ENCODE measurements at places on chromosomes 7 and 10.
A peak's percentile ranks its signal among the peaks of the same experiment; 100 is the strongest.

- H3K4me3 ChIP-seq = no peak overlapping the region
- H3K27ac ChIP-seq = peak overlapping the region; percentile 11
- H3K4me1 ChIP-seq = peaks cover 2% of the 10 kb centered on the region
These were observed 220.1 kb downstream of the TNS3 start for GRCh38 chr7:47361746-47362215.

- no peak overlapping the region for H3K4me3 ChIP-seq
These were observed 566.8 kb downstream of the SDK1 start for GRCh38 chr7:3867863-3868262.

- no peaks in the 10 kb centered on the region for H3K36me3 ChIP-seq
- H3K4me1 ChIP-seq = no peaks in the 10 kb centered on the region
- H3K4me3 ChIP-seq = no peak overlapping the region
- DNase-seq = peak; percentile 11
- no peaks in the 10 kb centered on the region for H3K27me3 ChIP-seq
These were observed 10.9 kb downstream of the OGDHL start for GRCh38 chr10:49751216-49751615.

GRCh38 chr7:132108563-132108962, 467.7 kb downstream of the PLXNA4 start:
- no peak overlapping the region for H3K4me3 ChIP-seq
- H3K27me3 ChIP-seq = no peaks in the 10 kb centered on the region
- no peaks in the 10 kb centered on the region for H3K36me3 ChIP-seq
- H3K27ac ChIP-seq = no peak overlapping the region

GRCh38 chr10:89887406-89887805, 186.0 kb downstream of the KIF20B start:
- DNase-seq = no peak
- no peak overlapping the region for H3K27ac ChIP-seq
- H3K4me1 ChIP-seq = no peaks in the 10 kb centered on the region
- H3K36me3 ChIP-seq = no peaks in the 10 kb centered on the region
- 0 out of 2 replicates have a peak overlapping the region, but pooled peaks have one; percentile 24 for H3K4me3 ChIP-seq

DNA sequence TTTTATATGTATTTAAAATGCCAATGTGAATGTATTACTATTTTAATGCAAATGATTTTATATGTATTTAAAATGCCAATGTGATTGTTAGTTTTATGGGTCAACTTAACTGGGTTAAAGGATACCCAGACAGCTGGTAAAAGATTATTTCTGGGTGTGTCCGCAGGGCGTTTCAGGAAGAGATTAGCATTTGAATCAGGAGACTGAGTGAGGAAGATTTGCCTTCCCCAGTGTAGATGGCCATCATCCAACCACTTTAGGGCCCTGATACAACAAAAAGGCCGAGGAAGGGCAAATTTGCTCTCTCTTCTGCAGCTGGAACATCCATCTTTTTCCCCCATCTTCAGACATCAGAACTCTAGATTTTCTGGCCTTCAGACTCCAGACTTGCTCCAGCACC, 116.2 kb downstream of the BAMBI start:
- H3K36me3 ChIP-seq = no peaks in the 10 kb centered on the region
- no peak for DNase-seq
- peaks cover 3% of the 10 kb centered on the region for H3K27me3 ChIP-seq

DNA sequence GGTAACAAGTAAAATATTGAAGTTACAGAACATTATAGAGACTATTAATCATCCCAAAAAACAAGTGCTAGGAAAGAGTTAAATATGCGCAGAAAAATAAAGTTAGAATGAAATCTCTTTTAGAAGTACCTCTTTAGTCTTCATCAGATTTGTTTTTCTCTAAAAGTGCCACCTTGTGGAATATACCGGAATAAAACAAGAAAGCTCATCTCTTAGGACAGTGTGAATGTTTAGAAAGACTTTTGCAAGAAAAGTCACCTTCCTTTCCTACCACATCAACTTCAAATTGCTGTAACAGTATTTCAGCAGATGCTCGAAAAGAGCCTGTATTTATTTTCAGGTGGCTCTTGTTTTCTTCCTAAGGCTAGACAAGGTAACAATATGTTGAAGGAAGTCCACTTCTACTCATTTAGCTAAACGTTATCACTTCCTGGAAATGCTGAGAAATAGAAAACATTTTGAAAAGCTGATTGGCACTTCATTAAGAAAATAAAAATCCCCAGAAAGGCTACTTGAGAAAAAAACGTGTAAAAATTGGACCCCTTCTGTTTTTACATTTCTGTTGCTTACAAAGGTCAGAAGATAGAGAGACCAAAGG, 19.8 kb upstream of the FAM133B start:
- H3K27me3 ChIP-seq = no peaks in the 10 kb centered on the region
- no peak overlapping the region for H3K4me3 ChIP-seq
- H3K4me1 ChIP-seq = peaks cover 6% of the 10 kb centered on the region
- H3K36me3 ChIP-seq = peaks cover 88% of the 10 kb centered on the region

- DNase-seq = no peak
- no peaks in the 10 kb centered on the region for H3K4me1 ChIP-seq
- H3K36me3 ChIP-seq = no peaks in the 10 kb centered on the region
- no peak overlapping the region for H3K4me3 ChIP-seq
These were observed 118.3 kb upstream of the KMT2E start for GRCh38 chr7:104895522-104896236.

DNA sequence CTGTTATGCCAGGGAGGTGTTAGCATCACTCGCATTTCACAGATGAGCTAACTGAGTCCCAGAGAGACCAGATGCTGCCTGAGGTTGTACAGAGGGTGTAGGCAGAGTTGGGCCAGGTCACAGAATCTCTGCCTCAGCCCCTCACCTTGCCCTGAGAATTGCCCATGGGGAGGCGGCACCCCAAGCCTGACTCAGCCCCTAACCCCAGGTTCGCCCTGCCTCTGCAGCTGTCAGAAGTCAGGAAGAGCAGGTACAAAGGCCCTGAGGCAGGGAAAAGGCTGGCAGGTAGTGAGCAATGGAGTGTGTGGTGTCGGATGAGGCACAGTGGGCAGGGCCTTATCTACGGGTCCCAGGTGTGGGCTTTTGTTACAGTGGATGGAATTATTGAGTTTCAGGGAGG, 79.4 kb downstream of the MYL10 start:
- DNase-seq = no peak
- peaks cover 12% of the 10 kb centered on the region for H3K27me3 ChIP-seq

DNA sequence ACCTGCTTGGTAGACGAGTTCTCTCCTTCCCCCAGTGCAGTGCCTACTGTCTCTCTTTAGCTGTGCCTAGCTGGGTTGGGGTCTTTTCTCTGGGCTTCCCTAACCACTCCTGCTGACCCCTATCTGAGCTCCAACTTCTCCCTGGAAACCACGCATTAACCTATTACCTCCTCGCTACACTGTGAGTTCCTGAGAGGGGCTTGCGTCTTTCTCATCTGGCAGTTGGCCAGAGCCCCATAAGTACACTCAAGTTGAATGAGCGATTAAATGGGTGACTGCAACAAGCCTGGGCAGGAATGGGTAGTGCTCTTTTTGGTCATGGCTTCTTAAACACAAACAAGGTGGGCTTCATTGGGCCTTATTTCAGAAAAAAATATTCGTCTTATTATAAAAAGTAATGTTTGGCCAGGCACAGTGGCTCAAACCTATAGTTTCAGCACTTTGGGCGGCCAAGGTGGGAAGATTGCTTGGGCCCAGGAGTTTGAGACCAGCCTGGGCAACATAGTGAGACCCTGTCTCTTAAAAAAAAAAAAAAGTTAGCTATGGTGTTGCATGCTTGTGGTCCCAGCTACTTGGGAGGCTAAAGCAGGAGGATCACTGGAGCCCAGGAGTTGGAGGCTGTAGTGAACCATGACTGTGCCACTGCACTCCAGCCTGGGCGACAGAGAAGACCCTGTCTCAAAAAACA, 41.4 kb downstream of the SYPL1 start:
- H3K4me1 ChIP-seq = peaks cover 66% of the 10 kb centered on the region
- H3K36me3 ChIP-seq = no peaks in the 10 kb centered on the region
- H3K27ac ChIP-seq = no peak overlapping the region
- no peaks in the 10 kb centered on the region for H3K27me3 ChIP-seq
- DNase-seq = no peak

- H3K36me3 ChIP-seq = no peaks in the 10 kb centered on the region
- H3K4me1 ChIP-seq = no peaks in the 10 kb centered on the region
- H3K27ac ChIP-seq = no peak overlapping the region
- H3K27me3 ChIP-seq = no peaks in the 10 kb centered on the region
- no peak overlapping the region for H3K4me3 ChIP-seq
These were observed 118.3 kb downstream of the POU6F2 start for GRCh38 chr7:39095875-39096619.

- no peak for DNase-seq
- H3K36me3 ChIP-seq = no peaks in the 10 kb centered on the region
- H3K27me3 ChIP-seq = no peaks in the 10 kb centered on the region
- H3K4me3 ChIP-seq = no peak overlapping the region
These were observed 141.3 kb downstream of the PAXIP1 start for GRCh38 chr7:154861589-154861988.

DNA sequence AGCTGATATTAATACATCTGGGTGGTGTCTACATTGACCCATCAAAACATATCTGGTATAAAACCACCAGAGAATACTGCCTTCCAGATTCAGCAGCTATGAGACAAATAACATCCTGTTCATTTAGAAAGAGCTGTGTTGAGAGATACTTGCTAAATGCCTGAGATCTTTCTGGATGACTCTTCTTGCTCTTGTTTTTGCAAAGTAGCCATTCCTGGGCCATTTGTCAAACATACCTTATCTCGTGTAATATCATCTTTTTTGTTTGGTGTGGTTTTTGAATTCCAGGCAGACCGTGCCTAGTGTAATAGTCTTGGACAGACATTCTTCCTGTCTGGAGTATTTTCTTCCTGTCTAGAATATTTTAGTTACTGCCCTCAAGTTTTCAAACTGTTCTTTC, 74.7 kb upstream of the PRR15 start:
- DNase-seq = no peak
- peak overlapping the region; percentile 91 for H3K27ac ChIP-seq
- no peaks in the 10 kb centered on the region for H3K27me3 ChIP-seq
- no peaks in the 10 kb centered on the region for H3K36me3 ChIP-seq
- H3K4me3 ChIP-seq = peak overlapping the region; percentile 1

GRCh38 chr10:71590781-71591350, 128.7 kb downstream of the C10orf105 start:
- H3K36me3 ChIP-seq = no peaks in the 10 kb centered on the region
- H3K4me1 ChIP-seq = no peaks in the 10 kb centered on the region

DNA sequence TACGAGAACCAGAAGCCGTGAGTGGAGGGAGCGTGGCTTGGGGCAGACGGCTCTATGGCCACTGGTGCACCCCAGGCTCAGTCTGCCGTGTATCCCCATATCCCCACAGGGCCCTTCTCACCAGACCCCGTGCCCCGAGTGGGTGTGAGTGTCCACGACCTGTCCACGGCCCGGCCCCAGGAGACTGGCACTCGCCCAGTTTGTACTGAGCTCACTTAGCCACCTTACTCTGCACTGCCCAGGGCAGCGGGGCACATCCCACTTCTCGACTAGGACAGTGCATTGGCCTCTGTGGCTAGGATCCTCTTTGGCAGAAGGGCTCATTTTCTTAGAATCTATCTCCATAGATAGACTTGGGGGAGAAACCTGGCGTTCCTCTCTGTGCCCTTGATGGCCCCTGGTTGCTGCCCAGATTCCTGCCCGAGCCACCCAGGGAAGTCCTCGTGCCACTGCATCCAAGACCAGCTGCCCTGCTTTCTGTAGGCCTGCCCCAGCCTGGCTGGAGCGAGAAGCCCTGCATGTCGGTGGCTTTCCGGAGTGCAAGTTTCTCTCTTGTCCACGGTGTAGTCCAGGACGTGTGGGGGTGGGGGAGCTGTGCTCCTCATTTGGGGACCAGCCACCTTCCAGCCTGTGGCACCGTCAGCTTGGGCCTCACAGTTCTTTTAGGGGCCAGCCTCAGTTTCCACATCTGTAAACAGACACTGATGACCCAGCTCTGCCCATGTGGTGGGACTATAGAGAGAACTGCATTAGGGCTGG, 11.9 kb downstream of the TMEM120A start:
- no peaks in the 10 kb centered on the region for H3K27me3 ChIP-seq
- peaks cover 26% of the 10 kb centered on the region for H3K36me3 ChIP-seq
- no peak overlapping the region for H3K4me3 ChIP-seq
- H3K4me1 ChIP-seq = no peaks in the 10 kb centered on the region
- H3K27ac ChIP-seq = no peak overlapping the region
- peak; percentile 32 for DNase-seq

- H3K4me1 ChIP-seq = peaks cover 16% of the 10 kb centered on the region
These were observed 50.5 kb downstream of the TMEM209 start for GRCh38 chr7:130154501-130155317.

GRCh38 chr7:107744345-107744750, 406 bp downstream of the CBLL1 start:
- H3K27me3 ChIP-seq = no peaks in the 10 kb centered on the region
- peaks cover 7% of the 10 kb centered on the region for H3K4me1 ChIP-seq
- no peak for DNase-seq
- peak overlapping the region; percentile 98 for H3K27ac ChIP-seq
- peak overlapping the region; percentile 96 for H3K4me3 ChIP-seq

GRCh38 chr7:78448911-78449310, 650.3 kb downstream of the PHTF2 start:
- H3K27me3 ChIP-seq = no peaks in the 10 kb centered on the region
- H3K4me1 ChIP-seq = no peaks in the 10 kb centered on the region
- no peak overlapping the region for H3K27ac ChIP-seq
- no peak overlapping the region for H3K4me3 ChIP-seq
- DNase-seq = peak; percentile 4
- H3K36me3 ChIP-seq = no peaks in the 10 kb centered on the region

- no peak for DNase-seq
- H3K36me3 ChIP-seq = no peaks in the 10 kb centered on the region
- no peaks in the 10 kb centered on the region for H3K4me1 ChIP-seq
- H3K4me3 ChIP-seq = no peak overlapping the region
- no peaks in the 10 kb centered on the region for H3K27me3 ChIP-seq
- H3K27ac ChIP-seq = no peak overlapping the region
These were observed 2.9 kb upstream of the ATP6V0E2 start for GRCh38 chr7:149870701-149871483.

DNA sequence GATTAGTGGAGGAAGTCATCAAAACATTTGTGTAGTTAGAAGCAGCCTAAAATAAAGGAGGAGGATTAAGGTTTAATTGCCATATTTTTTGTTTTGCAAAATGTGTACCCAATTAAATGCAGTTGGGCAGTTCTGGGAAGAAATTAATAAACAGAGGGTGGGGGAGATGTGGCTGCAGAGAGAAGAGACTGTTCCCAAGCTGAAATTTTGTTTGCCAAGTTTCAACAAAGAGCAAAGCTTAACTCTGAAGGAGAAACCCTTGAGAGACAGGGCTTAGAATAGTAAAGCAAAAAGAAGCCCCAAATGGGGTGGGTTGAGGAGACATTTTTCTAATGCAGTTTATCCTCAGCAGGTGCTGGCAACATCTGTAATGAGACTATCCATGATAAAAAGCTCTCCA, 298.0 kb upstream of the NRP1 start:
- no peaks in the 10 kb centered on the region for H3K27me3 ChIP-seq
- peaks cover 11% of the 10 kb centered on the region for H3K4me1 ChIP-seq

GRCh38 chr7:71511361-71511807, 379.4 kb downstream of the GALNT17 start:
- H3K27me3 ChIP-seq = no peaks in the 10 kb centered on the region
- no peak overlapping the region for H3K4me3 ChIP-seq
- no peaks in the 10 kb centered on the region for H3K4me1 ChIP-seq
